ENCODE measurements at places on chromosomes 2 and 18.

GRCh38 chr2:41707790-41708451 lies 339.9 kb upstream of the PKDCC start:
- no peak for DNase-seq

DNA sequence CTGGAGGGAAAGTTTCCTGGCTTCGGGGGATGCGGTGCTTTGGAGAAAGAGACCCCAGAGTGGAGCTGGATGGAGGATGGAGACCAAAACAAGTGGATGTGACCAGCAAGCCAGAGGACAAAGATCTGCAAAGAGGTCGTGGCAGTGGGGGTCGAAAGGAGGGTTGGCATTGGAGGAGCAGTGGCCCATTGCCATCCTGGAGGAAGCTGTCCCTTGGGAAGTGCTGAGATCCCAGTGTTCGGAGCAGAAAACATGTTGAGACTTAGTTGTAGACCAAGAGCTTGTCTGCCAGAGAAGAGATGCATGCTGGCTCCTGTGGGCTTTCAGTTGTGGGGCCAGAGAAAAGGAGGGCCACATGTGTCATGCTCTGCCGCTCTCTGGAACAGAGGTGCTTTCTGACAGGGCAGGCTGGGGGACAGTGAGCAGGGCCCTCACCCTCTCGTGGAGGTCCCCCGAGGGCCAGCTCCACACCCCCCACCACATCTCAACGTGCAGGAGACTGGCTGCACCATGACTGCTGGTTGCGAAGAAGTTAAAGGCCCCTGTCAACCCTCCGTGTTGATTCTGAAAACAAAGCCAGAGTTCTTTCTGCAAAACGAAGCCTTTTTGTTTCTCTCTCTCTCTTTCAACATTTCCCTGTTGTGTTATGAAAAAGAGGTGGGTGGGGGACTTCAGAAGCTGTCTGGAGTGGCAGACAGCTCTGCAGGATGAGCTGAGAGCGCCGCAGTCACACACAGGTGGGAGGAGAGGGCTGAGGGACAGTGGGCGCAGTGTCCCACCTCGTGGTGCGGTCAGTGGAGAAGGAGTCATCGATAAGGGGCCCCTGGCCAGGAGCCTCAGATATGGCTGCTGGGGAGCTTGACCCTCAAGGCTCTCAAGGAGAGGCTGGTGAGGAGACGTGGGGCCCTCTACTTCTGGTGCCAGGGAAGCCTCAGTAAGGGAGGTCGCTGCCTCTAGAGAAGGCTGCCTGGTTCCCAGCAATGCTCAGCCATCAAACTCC lies 77.6 kb upstream of the BCL2L11 start:
- DNase-seq, result no peak

DNA sequence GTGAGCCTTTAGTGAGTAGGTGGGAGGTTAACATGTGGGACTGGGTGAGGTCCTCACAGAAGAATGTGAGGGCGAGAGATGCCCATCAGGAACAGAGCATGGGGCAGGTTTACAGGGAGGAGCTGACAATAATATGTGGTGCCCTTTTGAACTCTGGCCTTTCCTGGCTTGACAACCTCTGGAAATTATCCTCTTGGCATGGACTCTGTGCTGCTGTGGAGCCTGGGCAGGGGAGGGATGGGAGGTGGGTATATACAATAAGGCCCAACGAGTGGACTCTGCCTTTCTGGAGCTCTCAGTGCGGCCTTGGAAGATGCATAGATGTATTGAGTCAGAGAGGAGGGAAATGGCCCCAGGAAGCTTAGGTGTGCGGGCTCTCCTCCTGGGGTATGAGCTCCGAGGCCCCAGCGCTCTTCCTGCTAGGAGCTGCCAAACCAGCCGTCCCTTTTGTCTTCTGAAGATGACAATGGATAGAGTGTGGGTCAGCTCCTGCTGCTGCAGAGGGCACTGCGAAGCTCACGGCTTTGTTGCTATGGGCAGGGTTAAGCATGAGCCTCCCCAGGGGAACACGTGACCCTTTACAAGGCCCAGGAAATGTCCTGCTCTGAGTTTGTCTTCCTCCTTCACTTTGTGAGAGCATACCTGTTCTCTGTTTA lies 8.7 kb upstream of the PSD4 start:
- no peak for DNase-seq

DNA sequence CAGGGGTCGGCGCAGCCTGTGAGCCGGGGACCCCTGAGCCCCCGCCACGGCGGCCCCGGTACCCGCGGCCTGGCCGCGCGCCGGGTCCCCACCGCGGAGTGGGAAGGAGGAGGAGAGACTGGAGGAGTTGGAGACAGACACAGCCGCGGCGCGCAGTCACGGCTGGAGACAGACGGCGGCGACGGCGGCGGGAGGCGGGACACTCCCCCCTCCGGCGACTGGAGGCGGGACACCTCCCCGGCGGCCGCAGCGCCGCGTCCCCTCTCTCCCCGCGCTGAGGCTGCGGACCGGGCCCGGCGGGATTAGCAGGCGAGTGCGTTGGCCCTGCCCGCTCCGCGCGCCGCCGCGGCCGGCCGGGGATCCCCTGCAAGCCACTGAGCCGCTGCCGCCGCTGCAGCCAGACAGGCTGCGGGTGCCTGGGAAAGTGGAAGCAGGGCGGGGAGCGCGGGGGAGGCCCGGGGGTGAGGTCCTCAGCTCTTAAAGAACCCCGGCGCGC lies 1.0 kb upstream of the LDLRAD4 start:
- no peak for DNase-seq

- DNase-seq, result no peak
These were observed 406.5 kb downstream of the XIRP2 start for GRCh38 chr2:167294776-167295140.

GRCh38 chr2:152221839-152222238 lies 46.3 kb upstream of the STAM2 start:
- no peak for DNase-seq

- no peak for DNase-seq
These were observed 111.8 kb downstream of the EPB41L3 start for GRCh38 chr18:5431836-5432575.

DNA sequence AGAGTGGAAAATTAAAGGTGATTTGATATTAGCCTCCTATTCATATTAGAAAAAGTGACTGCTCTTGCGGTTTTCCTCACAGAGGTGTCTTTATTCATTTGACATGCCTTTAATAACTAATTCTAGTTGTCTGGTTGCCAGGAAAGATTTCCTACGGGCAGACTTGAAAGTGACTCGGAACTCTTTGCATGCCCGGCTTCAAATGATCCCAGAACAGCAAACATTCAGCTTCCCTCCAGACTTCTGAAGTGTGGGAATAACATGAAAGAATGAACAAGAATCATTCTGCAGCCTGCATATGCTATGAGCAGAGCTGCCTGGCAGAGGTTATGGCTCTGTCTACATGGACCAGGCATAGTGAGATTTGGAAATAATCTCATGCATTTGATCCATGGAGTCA lies 89.6 kb upstream of the PKDCC start:
- DNase-seq, result no peak

- no peak for DNase-seq
These were observed 563.9 kb downstream of the TMX3 start for GRCh38 chr18:68150961-68151360.

DNA sequence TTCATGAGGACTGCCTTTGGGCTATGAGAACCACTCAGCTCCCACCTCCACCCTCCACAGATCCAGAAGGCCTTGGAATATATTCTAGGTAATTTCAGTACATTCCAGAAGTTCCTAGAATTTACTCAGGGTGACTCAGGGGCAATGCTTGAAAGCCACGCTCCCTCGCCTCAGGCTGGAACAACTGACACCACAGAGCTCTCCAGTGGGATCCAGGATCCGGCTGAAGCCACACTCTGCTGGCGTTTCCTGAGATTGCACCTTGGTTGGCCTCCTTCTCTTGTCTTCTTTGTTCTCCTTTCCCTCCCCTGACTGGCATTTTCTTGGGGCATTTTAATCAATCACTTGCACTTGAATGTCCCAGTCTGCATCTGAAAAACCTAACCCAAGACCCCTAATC lies 92.6 kb upstream of the KCNE4 start:
- peak; percentile 3 for DNase-seq

GRCh38 chr2:70450641-70451250 lies 102.9 kb downstream of the TGFA start:
- DNase-seq, result no peak

DNA sequence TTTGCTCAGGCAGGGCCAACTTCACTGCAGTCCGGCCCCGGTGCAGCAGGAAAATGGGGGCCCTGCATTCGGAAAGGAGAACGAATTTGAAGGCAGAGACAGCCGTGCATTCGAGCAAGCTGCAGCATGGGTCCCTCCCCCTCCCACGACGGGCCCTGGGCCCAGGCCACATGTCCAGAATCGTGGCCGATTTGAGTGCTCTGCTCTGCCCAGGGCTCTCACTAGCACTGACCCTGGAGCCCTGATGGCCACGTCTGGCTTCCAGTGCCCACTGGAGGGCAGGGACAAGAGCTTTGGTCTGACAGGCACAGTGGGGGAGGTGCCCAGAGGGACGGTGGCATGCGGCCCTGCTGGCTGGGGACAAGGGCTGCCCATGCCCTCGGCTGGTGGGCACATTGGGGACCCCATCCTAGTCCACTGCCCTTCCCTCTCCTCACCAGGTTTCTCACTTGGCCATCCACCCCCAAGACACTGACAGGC lies 14.4 kb upstream of the KLHL30 start:
- DNase-seq, result no peak

DNA sequence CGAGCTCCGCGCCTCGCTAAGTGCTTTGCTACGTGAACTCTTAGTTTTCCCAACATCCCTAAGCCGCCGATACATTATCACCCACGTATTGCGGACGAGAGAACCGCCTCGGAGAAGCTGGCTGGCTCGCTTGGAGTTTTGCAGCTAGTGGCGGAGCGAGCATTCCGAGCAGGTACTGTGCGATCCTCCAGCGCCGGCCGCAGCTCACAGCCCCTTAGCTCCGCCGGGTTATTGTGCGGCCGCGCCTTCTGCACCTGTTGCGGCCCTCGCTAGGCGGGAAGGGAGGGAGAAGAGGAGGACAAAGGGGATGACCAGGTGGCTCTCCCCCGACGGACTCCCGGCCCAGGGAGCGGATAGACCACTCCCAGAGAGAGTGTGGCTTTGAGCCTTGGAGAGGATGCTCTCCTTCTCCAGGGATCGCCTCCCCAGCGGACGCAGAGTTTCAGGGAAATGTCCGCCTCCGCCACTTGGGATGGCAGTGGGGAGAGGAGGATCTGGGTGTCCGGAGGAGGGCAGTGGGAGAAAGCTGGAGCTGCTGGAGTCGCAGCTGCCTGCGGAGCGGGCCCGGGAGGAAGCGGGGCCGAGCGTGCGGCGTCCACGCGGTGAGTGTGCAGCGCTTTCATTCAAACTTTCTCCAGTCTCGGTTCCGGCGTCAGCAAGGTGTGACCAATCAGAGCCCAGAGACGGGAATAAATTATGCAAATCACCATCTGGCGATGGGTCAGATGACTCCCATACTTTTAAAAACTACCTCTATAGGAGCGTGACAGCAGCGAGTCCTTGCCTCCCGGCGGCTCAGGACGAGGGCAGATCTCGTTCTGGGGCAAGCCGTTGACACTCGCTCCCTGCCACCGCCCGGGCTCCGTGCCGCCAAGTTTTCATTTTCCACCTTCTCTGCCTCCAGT lies at the start of gene LIPG:
TSS of gene LIPG (plus strand) at position 769 of the 905 bp plus-strand sequence. CDS start 252 bp downstream, outside the sequence.
- DNase-seq, result no peak

- no peak for DNase-seq
These were observed 177.0 kb downstream of the SEPTIN10 start for GRCh38 chr2:109436610-109437225.

DNA sequence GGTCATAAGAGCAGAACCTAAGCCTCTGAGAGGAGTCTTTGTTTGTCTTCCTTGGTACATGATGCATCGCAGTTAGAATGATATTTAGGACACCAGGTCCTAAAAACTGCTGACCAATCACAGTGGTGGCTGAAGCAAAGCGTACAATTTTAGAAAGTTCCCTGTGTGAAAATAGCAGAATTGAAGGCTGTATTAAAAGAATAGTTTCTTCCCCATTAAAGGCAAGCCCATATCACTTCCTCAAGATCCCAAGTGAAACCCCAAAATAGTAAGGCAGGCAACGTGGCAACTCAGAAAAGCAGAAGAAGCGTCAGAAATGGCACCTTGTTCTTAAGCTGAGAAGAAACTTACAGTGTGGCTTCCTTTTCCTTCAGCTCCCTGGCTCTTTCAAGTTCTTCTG lies 154.8 kb upstream of the PGAP1 start:
- DNase-seq, result no peak

DNA sequence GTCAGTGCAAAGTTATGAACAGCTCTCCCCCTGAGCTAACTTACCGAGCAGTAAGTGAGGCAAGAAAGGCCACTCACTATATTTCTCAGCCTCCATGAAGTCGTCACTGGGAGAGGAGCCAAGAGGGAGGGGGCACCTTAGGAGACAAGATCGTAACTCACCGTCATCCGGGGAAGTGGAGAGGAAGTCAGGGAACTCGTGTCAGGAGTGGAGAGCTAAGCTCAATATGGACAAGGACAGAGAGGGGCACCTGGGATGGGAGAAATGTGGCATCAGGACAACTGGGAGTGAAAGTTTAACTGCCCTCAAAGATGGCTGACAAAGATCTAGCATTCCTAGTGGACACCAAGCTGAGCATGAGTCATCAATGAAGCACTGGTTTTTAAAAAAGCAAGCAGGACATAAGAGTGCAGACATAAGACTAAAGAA lies 37.1 kb downstream of the BCL11A start:
- DNase-seq, result no peak

DNA sequence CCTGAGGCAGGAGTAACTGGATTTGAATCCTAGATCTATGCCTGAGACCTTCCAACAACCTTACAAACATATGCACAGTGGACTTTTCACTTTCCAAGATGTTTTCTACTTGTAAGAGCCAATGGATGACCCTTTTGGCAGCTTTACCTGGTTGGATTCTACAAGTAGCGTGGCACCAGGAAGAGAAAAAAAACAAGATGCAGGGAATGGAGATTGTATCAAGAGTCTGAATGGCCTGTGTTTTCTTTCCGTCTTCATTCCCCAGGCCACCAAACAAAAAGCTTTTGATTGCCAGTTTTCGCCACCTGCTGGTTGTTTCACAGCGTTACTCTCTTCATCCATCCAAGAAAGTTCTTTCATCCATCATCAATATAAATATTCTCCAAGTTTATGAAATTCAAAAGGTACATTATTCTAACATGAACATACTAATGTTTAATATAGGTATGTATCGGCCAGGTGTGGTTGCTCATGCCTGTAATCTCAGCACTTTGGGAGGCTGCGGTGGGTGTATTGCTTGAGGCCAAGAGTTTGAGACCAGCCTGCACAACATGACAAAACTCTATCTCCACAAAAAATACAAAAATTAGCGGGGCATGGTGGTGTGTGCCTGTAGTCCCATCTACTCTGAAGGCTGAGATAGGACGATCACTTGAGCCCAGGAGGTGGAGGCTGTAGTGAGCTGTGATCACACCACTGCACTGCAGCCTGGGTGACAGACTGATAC lies 3.5 kb upstream of the BCL2 start:
- DNase-seq, result no peak

- DNase-seq, result no peak
These were observed 451.2 kb downstream of the CNTNAP5 start for GRCh38 chr2:124476291-124476690.

DNA sequence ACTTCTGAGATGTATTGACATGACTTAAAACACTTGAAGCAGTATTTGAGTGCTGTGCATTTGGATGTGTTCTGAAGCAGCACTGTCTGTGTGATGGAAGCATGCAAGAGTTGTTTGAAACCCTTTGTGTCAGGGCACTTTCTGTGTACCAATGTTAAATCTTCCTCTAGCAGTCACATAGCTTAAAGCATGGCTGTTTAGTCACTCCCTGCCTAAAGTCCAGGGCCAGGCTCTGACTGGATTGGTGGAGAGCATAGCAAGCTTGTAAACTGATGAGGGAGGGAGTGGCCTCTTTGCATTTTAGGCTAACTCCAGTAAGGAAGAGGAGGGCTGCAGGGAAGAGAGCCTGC lies 73.5 kb downstream of the MYO1B start:
- DNase-seq, result no peak

GRCh38 chr18:78683191-78684010 lies 296.2 kb upstream of the SALL3 start:
- no peak for DNase-seq

Measured in GOT3 (cell line).